ENCODE measurements at places on chromosomes 2 and 18.

DNA sequence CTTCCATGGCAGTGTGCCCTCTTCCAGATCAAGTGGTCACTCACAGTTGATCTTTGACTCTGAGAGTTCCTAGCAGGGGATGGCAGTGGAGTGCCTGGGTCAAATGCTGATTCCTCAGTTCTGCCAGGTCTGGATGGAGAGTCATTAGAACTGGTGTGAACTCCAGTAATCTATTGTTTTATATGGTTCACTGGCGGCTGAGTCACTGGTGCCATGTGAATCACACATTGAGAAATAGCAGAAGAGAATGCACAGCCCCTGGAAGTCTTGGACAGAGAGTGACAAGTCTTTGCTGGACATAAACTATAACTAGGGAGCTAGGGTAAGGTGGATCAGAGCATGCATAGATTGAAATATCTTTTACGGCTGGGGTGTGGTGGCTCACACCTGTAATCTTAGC lies 86.9 kb downstream of the EIF2AK3 start:
- DNase-seq = no peak

- no peak for DNase-seq
These were observed 45.2 kb upstream of the GCG start for GRCh38 chr2:162197069-162197825.

- DNase-seq = no peak
These were observed 8.9 kb downstream of the HJURP start for GRCh38 chr2:233845301-233846060.

DNA sequence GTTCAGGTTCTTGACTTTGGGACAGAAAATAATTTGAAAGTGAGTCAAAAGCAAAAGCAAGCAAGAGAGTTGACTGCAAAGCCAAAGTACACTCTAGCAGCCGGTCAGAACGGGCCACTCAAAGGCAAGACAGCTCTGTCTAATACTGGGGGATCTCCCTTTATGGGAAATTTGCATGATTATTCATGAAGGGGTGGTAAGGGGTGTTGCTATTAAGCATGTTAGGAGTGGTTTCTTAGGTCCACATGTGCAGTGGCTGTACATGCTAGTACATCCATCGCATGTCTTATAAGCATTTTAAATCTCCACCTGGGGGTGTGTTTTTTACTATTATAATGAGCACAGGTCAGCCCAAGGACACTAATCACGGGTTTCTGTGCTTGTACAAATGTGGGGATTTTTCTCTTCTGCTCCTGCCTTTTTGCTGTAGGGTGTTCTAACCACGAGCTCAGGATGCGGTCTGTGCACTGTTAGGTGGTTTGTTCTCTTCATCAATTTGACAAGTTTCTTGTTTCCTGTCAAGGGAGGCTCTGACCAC lies 60.2 kb upstream of the SPP2 start:
- DNase-seq = no peak

GRCh38 chr2:25632396-25632795 lies 41.0 kb downstream of the DTNB start:
- DNase-seq = no peak

- no peak for DNase-seq
These were observed 351.5 kb downstream of the NR4A2 start for GRCh38 chr2:155980941-155981560.

Data from LoVo (cell line).